ENCODE measurements at places on chromosomes 1 and 21.
A peak's percentile ranks its signal among the peaks of the same experiment; 100 is the strongest.

GRCh38 chr1:112546076-112546475, 37.3 kb downstream of the WNT2B start:
- H3K27me3 ChIP-seq = no peaks in the 10 kb centered on the region
- no peak overlapping the region for H3K4me3 ChIP-seq
- peaks cover 12% of the 10 kb centered on the region for H3K4me1 ChIP-seq
- H3K36me3 ChIP-seq = no peaks in the 10 kb centered on the region
- DNase-seq = no peak

- no peak overlapping the region for H3K27ac ChIP-seq
- no peaks in the 10 kb centered on the region for H3K36me3 ChIP-seq
- no peak overlapping the region for H3K4me3 ChIP-seq
- no peaks in the 10 kb centered on the region for H3K27me3 ChIP-seq
- H3K4me1 ChIP-seq = peaks cover 58% of the 10 kb centered on the region
- no peak for DNase-seq
Observed at GRCh38 chr1:1683104-1683905, 9.3 kb downstream of the SLC35E2B start.

GRCh38 chr1:155860970-155861510, 1.7 kb downstream of the SYT11 start:
- peak overlapping the region; percentile 95 for H3K27ac ChIP-seq
- peaks cover 33% of the 10 kb centered on the region for H3K4me1 ChIP-seq
- H3K27me3 ChIP-seq = no peaks in the 10 kb centered on the region
- no peak for DNase-seq

DNA sequence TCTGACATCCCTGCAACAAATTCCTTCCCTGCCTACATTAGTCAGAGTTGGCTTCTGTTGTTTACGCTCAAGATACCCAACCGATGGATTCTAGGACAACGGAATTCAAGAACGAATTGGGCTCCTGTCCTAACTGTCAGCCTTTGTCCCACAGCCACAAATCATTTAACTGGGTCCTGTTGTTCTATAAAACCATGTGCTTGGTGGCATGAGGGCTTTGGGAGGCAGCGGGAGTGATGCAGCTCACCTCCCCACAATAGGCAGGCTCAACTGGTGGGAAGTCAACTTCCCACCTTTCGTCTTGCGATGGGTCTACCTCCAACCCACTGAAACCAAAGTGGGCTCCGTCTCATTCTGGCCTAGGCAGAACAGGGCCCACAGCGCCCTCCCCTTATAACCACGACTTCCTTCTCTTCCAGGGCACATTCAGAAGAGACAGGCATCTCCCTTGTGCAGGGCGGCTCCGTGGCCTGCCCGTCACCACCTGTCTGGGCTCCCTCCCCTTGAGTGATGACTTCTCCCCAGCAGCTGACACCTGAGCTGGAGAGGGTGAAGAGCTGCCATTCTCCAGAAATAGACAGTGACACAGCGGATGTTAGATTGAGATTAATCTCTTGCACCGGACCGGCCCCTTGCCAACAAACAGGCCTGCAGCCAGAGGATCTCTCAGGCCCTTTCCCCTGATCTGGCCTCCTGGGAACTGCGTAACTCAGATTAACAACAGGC, 26.5 kb downstream of the LRRC38 start:
- H3K36me3 ChIP-seq = no peaks in the 10 kb centered on the region
- H3K27me3 ChIP-seq = no peaks in the 10 kb centered on the region
- no peaks in the 10 kb centered on the region for H3K4me1 ChIP-seq
- no peak for DNase-seq
- H3K4me3 ChIP-seq = no peak overlapping the region

DNA sequence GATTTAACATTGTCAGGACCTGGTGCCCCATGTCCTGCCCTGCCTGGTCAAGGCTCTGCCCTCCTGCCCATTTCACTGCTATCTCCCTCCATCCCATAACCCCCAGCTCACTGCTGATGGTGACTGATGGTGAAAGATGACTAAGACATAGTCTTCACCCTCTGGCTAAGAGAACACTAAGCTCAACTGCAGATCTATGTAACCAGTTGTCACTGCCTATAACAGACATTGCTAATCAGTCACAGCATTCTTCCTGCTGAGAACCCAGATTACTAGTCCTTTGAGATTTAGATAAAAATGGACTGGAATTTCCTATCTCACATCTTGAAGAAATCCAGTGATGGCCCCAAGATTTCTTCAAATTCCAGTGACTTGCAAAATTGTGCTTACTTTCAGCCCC, 8.0 kb upstream of the ZNF362 start:
- H3K4me3 ChIP-seq = no peak overlapping the region
- H3K36me3 ChIP-seq = no peaks in the 10 kb centered on the region
- no peak overlapping the region for H3K27ac ChIP-seq
- no peaks in the 10 kb centered on the region for H3K27me3 ChIP-seq
- DNase-seq = no peak

GRCh38 chr1:172939475-172939874, 111.3 kb downstream of the TNFSF18 start:
- H3K27ac ChIP-seq = no peak overlapping the region
- H3K4me1 ChIP-seq = peaks cover 6% of the 10 kb centered on the region
- H3K27me3 ChIP-seq = no peaks in the 10 kb centered on the region
- H3K36me3 ChIP-seq = no peaks in the 10 kb centered on the region
- DNase-seq = no peak

GRCh38 chr1:182925661-182926060, 27.3 kb downstream of the SHCBP1L start:
- H3K27ac ChIP-seq = no peak overlapping the region
- no peaks in the 10 kb centered on the region for H3K27me3 ChIP-seq
- no peak for DNase-seq
- no peaks in the 10 kb centered on the region for H3K4me1 ChIP-seq

- no peak overlapping the region for H3K27ac ChIP-seq
- no peaks in the 10 kb centered on the region for H3K27me3 ChIP-seq
- H3K4me1 ChIP-seq = no peaks in the 10 kb centered on the region
- no peak for DNase-seq
- H3K4me3 ChIP-seq = no peak overlapping the region
Observed at GRCh38 chr1:108149796-108150467, 50.2 kb downstream of the SLC25A24 start.

GRCh38 chr1:67407498-67407897, 22.7 kb downstream of the SERBP1 start:
- H3K27me3 ChIP-seq = no peaks in the 10 kb centered on the region
- no peak overlapping the region for H3K4me3 ChIP-seq
- no peak for DNase-seq
- H3K27ac ChIP-seq = no peak overlapping the region

- H3K27me3 ChIP-seq = no peaks in the 10 kb centered on the region
- H3K4me3 ChIP-seq = peak overlapping the region; percentile 90
- DNase-seq = no peak
- H3K4me1 ChIP-seq = peaks cover 19% of the 10 kb centered on the region
- H3K27ac ChIP-seq = peak overlapping the region; percentile 78
Observed at GRCh38 chr1:42035205-42035829, 116.6 kb upstream of the HIVEP3 start.

- no peak for DNase-seq
- H3K36me3 ChIP-seq = no peaks in the 10 kb centered on the region
- no peak overlapping the region for H3K27ac ChIP-seq
- H3K27me3 ChIP-seq = no peaks in the 10 kb centered on the region
Observed at GRCh38 chr1:50774759-50775351, 185.2 kb downstream of the FAF1 start.

DNA sequence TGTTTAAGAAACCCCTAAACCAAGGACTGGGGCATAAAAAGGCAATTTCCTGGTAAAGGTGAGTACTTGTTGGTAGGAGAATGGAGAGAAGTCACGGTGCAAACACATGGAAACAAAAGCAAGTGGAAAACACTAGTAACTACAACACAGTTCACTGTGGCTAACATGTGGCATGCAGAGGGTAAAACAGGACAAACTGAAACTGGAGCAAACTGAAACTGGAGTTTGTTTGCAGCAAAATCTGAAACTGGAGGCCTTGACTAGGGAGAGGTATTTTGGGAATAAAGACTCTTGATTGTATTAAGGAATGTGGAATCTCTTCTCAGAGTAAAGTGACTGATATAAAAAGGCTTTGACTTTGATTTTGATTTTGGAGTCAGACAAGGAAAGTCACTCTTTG, 376.3 kb upstream of the PRMT6 start:
- H3K27ac ChIP-seq = no peak overlapping the region
- H3K36me3 ChIP-seq = no peaks in the 10 kb centered on the region
- no peak overlapping the region for H3K4me3 ChIP-seq

GRCh38 chr1:213779228-213779627, 208.5 kb upstream of the PROX1 start:
- H3K36me3 ChIP-seq = no peaks in the 10 kb centered on the region
- DNase-seq = no peak
- no peaks in the 10 kb centered on the region for H3K27me3 ChIP-seq
- no peak overlapping the region for H3K27ac ChIP-seq
- H3K4me1 ChIP-seq = no peaks in the 10 kb centered on the region
- H3K4me3 ChIP-seq = no peak overlapping the region

DNA sequence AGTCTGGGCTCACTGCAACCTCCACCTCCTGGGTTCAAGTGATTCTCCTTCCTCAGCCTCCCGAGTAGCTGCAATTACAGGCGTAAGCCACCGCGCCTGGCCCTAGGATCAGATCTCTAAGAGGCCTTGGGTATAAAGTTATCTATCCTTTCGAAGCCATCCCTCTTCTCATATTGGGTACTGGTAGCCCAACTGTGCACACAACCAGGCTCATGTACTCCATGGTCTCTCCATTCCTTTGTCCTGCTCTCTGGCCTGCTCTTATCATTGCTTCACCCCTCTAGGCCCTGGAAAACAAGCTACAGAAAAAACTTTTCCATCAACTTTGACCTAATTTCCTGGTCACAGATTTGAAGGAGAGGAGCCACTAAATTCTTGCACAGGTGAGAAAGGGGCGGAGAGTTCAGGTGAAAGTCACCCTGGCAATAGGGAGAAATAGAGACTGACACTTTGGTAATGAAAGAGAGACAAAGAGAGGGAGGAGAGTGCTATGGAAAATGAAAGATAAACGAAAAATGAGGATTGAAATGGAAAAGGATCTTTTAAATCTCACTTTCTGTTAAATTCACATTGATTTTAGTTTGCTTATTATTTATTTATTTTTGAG, 6.0 kb downstream of the TXNIP start:
- DNase-seq = no peak
- H3K36me3 ChIP-seq = peaks cover 34% of the 10 kb centered on the region

GRCh38 chr1:8987881-8988617, 38.2 kb downstream of the SLC2A7 start:
- no peaks in the 10 kb centered on the region for H3K27me3 ChIP-seq
- H3K27ac ChIP-seq = peak overlapping the region; percentile 42
- H3K36me3 ChIP-seq = no peaks in the 10 kb centered on the region
- no peak for DNase-seq
- H3K4me3 ChIP-seq = no peak overlapping the region

- no peaks in the 10 kb centered on the region for H3K4me1 ChIP-seq
- H3K27me3 ChIP-seq = no peaks in the 10 kb centered on the region
- no peak for DNase-seq
Observed at GRCh38 chr1:21845646-21846641, 33.9 kb downstream of the LDLRAD2 start.

DNA sequence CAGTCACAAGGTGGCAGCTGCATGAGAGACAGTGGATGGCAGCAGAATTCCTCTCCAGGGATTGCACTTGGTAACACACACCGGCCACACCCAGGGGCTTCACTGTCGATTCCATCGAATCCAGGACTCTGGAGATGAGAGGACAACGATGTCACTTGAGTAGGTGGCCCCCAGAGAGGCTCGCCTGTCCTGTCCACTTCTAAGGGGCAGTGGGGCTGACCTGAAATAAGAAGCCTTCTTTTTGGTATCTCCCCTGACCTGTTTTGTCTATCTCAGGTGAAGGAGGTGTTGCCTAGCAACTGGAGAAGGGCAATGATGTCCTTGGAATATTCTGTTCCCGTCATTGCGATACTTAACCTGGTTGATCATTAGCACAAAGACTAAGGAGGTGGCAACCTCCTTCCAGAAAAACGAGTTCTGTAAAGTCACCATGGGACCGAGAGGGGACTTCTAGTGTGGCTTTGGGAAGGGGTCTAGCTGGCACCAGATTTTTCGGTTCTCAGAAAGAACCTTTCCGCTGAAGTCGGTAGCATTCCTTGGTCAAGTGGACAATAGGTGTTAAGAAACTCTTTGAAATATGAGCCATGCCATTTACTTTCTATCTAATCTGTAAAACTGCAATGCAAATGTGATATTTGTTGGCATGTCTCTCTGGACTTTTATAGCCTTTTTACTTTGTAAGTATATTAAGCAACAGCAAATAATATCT, 85.2 kb upstream of the TMPRSS2 start:
- H3K27ac ChIP-seq = no peak overlapping the region
- DNase-seq = peak; percentile 85
- H3K4me3 ChIP-seq = no peak overlapping the region

- no peak for DNase-seq
- no peak overlapping the region for H3K27ac ChIP-seq
- peaks cover 47% of the 10 kb centered on the region for H3K4me1 ChIP-seq
- no peak overlapping the region for H3K4me3 ChIP-seq
- no peaks in the 10 kb centered on the region for H3K27me3 ChIP-seq
Observed at GRCh38 chr1:161115132-161115711, 2.6 kb downstream of the PFDN2 start.

GRCh38 chr1:70840260-70840953, 207.2 kb downstream of the PTGER3 start:
- no peak overlapping the region for H3K27ac ChIP-seq
- DNase-seq = no peak
- no peak overlapping the region for H3K4me3 ChIP-seq

GRCh38 chr1:160577671-160578070, 1.6 kb downstream of the CD84 start:
- no peaks in the 10 kb centered on the region for H3K4me1 ChIP-seq
- H3K27ac ChIP-seq = no peak overlapping the region
- H3K27me3 ChIP-seq = no peaks in the 10 kb centered on the region
- no peak overlapping the region for H3K4me3 ChIP-seq
- no peak for DNase-seq

GRCh38 chr21:38166173-38166535, 90.6 kb upstream of the KCNJ15 start:
- no peak overlapping the region for H3K27ac ChIP-seq
- H3K27me3 ChIP-seq = no peaks in the 10 kb centered on the region
- H3K4me3 ChIP-seq = no peak overlapping the region
- H3K36me3 ChIP-seq = no peaks in the 10 kb centered on the region
- no peak for DNase-seq

- no peak for DNase-seq
- no peaks in the 10 kb centered on the region for H3K36me3 ChIP-seq
- no peaks in the 10 kb centered on the region for H3K27me3 ChIP-seq
- H3K4me3 ChIP-seq = no peak overlapping the region
Observed at GRCh38 chr21:44383216-44383615, 29.8 kb downstream of the TRPM2 start.

DNA sequence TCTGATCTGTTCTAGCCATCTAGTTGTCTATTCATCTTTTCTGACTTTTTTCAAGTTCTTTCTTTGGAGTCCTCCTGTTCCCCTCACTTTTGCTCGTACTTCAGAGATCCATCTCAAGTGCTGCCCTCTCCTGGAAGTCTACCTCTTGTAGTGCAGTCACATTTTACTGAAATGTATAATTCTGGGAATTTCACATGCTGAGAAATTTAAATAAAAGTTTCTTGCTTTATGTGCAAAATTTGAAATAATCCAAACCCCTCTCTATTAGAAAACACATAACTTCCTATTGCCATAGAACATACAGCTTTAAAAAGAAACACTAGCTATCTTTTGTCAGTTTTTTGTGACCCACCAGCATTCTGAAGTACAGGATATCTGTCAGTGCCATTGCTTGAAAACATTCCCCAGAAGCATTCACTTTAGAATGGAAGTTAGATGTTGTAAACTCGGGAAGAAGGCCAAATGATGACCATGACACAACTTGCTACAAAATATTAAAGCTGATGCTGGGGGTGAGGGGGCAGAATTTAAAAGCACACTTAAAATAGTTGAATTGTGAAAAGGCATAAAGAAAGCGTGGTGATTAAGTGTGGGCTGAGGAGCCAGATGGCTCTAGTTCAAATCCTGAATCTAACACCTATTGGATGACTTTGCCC, 22.0 kb downstream of the RLF start:
- no peak overlapping the region for H3K4me3 ChIP-seq
- no peak for DNase-seq
- no peaks in the 10 kb centered on the region for H3K36me3 ChIP-seq
- H3K27me3 ChIP-seq = no peaks in the 10 kb centered on the region

Data from vagina (tissue), 2 donors.